ENCODE measurements at places on chromosomes 5 and 9. TPM values are rescaled to one million over a fixed set of nuclear protein-coding genes. Genes with fewer than 3 reads are reported as not detected.

The FOXD4L4 gene
- not detected for total RNA-seq

The IFNA2 gene
- total RNA-seq: not detected

The ZCCHC9 gene
- 25.3 TPM for total RNA-seq

The FABP6 gene
- total RNA-seq: not detected

The ECM2 gene
- total RNA-seq: 27.5 TPM

The TMEM174 gene
- not detected for total RNA-seq

The SARDH gene
- 8.0 TPM for total RNA-seq
